ENCODE measurements at places on chromosomes 13 and 19.

GRCh38 chr19:34493038-34493648, 11.6 kb downstream of the WTIP start:
- DNase-seq = no peak

DNA sequence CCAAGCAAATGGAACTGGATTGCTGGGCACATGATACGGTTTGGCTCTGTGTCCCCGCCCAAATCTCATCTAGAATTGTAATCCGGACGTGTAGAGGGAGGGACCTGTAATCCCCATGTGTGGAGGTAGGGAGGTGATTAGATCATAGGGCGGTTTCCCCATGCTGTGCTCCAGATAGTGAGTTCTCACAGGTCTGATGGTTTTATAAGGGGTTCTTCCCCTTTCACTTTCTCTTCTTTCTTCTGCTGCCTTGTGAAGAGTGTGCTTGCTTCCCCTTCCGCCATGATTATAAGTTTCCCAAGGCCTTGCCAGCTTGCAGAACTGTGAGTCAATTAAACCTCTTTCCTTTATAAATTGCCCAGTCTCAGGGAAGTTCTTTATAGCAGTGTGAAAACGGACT, 32.6 kb upstream of the MTIF3 start:
- DNase-seq = no peak

GRCh38 chr13:45718063-45718462, 15.9 kb downstream of the CBY2 start:
- no peak for DNase-seq

DNA sequence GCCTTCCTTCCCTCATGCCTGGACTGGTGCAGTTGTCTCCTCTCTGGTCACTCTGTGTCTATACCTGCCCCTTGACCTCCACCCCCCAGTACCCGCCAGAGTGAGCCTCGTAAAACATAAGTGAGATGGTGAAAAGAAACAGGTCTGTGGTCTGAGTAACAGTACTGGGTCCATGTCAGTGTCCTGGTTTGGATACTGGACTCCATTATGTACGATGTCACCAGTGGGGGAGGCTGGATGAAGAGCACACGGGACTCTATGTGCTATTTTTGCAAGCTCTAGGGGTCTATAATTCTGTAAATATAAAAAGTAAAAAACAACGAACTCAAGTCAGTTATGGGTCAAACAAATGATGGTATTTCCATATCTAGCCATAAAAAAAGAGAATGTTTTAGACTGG, 14.4 kb downstream of the MYBPC2 start:
- DNase-seq = no peak
